H9 (cell line): ENCODE measurements at places on chromosomes 6 and 20.

DNA sequence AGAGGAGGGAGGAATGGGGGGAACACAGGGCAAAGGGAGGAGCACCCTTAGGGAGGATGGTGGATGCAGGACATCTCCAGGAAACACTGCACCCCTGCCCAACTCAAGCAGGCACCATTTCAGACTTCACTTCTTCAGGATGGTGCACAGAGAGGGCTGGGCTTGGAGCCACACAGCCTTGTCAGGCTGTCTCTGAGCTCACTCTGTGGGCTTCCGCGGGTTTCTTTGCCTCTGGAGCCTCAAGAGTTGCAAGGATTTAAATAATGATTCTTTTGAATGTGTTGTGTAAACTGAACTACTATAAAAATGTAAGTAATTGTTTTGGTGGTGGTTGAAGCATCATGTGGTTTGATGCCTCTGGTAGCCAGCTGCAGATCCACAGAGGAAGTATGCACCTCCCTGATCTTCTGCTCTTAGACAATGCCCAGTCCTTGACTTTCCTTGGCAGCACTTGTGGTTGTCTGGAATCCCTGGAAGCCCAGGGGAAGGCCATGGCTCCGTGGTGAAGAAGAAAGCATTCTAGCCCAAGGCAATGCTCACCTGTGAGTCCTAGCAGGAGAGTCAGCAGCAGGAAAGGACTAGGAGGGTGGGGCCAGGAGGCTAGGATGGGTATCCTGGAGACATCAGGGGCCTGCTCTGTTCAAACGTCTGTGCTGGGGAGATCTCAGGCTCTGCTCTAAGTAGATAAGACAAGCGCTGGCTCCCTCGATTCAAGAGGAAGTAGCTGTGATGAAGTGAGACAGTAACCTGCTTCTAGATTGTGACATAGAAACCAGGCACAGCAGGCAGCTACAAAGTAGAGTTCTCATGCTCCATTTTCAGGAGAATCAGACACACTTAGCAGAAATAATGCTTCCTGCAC is 50.2 kb upstream of the SIRPG start:
- no peak for DNase-seq

- DNase-seq = no peak
Observed at GRCh38 chr6:141539617-141540016, 593.1 kb upstream of the GJE1 start.

DNA sequence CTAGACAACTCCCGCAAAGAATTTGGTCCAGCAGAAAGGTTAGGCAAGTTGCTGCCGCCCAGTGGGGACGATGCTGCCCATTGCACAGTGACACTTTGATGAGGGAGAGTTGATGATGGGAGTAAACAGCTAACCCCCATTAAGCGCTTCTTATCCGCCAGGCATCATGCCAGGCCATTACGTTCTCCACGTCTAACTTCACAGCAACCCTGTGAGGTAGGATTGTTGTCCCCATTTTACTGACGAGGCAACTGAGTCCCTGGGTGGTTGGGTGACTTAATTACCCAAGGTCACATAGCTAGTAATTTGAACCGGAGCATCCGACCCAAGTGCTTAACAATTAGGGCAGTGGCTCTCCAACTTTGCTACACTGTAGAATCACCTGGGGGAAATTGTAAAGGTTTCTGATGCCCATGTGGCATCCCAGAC is 738 bp downstream of the RALGAPB start:
- no peak for DNase-seq

DNA sequence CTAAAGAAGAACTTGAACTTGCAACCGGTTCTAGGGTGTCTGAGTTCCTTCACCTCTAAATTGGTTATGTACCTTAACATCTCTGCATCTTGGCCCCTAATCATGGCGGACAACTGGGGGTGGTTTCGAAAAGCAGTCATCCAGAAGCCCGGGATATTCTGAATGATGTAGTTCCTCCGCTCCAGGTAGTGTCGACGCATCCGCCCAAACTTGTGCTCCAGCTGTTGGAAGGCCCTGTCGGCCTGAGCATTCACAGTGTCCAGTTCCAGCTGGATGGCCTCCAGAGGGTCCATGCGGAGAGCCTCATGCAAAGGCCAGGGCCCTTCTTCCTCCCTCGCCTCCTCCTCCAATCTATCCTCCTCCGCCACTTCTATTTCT is 887 bp downstream of the TSPYL1 start:
- DNase-seq = no peak

- DNase-seq = no peak
Observed at GRCh38 chr6:91697010-91697695, 1110.3 kb upstream of the MAP3K7 start.

GRCh38 chr6:166815629-166816028 is 140.7 kb downstream of the RNASET2 start:
- DNase-seq = no peak

GRCh38 chr6:20463396-20463795 is 61.7 kb downstream of the E2F3 start:
- no peak for DNase-seq

DNA sequence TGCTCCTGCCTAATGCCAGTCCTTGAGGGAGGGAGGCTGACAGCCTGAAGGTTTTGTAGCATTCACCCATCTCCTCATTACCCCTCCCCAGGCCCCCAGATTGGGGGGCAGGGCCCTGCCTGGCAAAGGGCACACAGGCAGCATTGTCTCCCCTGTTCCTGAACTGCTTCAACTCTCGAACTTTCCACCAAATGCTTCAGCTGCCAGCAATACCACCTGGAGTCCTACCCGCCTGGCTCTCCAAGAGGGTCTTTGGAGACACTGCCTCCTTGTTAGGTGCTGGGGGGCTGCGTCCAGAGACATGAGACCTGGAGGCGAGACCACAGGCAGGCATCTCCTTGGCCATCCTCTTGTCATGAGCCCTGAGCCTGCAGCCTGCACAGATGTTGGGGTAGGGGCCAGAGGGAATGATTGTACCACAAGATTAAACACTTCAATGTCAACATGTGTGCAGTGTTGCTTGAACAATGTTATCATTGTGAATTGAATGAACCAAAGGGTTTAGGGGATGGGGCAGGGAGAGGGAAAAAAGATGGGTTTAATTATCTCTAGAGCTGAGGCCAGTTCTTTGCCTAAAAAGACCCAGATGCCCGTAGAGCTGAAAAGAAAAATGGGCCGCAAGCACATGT is 25.0 kb downstream of the BMP7 start:
- DNase-seq = no peak

- DNase-seq = no peak
Observed at GRCh38 chr6:64214373-64214772, 578.8 kb downstream of the PHF3 start.
